ENCODE measurements at places on chromosomes 3 and 15. TPM values are rescaled to one million over a fixed set of nuclear protein-coding genes. Genes with fewer than 3 reads are reported as not detected.

DNA sequence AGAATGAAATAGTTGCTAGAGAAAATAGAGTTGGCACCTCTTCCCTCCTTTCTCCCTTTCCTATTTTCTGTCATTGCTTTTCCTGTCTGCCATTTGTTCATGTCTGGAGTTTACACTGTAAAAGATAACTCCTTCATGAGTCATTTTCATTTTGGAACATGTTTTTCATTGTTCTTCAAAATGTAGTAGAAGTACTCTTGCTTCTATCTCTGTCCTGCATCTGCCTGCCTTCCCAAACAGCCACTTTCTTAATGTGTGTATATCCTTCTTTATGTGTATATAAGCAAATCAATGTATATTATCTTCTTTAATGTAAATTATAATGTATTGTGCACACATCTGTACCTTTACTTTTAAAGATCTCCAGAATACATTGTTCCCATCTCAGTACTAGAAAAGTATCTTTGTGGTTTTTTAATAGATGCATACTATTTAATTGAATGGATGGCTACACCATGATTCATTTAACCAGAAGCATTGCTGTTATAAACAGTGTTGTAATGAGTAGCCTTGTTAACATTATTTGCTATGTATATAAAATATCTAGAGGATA lies 41.1 kb downstream of the TSC22D2 start:
- H3K36me3 ChIP-seq = peaks cover 3% of the 10 kb centered on the region
- DNase-seq = no peak
- peak overlapping the region; percentile 68 for H3K27ac ChIP-seq
- H3K27me3 ChIP-seq = no peaks in the 10 kb centered on the region

GRCh38 chr3:71102111-71102983 lies 481.2 kb downstream of the FOXP1 start:
- H3K27ac ChIP-seq = no peak overlapping the region
- no peaks in the 10 kb centered on the region for H3K27me3 ChIP-seq
- DNase-seq = no peak
- peaks cover 36% of the 10 kb centered on the region for H3K4me1 ChIP-seq
- H3K4me3 ChIP-seq = no peak overlapping the region
- H3K36me3 ChIP-seq = peaks cover 8% of the 10 kb centered on the region

DNA sequence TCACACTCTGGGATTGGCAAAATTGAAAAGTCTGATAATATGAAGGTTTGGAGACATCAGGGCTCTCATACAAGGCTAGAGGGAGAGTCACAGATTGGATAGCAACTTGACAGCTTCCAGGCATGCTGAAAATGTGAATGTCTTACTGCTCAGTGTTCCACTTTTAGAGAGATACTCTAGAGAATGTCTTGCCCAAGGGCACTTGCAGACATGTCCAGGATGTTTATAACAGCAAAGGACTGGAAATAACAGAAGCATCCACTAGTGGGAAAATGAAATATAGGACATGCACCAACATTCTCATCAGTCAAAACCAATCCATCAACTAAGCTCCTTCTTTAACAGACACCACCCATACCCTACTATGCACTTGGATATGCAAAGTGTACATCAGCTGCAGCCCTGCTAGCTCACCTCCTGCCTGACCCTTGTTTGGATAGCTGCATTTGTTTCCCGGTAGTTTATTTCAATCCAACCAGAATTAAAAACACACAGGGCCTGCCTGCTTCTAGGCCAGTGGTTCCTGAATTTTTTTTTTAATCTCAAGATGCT lies 101.6 kb upstream of the ARHGEF3 start:
- no peaks in the 10 kb centered on the region for H3K27me3 ChIP-seq
- no peak overlapping the region for H3K27ac ChIP-seq
- no peaks in the 10 kb centered on the region for H3K4me1 ChIP-seq

GRCh38 chr15:81108427-81108826 lies 25.6 kb upstream of the CFAP161 start:
- H3K36me3 ChIP-seq = no peaks in the 10 kb centered on the region
- H3K27ac ChIP-seq = no peak overlapping the region
- no peak for DNase-seq
- H3K4me1 ChIP-seq = peaks cover 5% of the 10 kb centered on the region
- H3K27me3 ChIP-seq = peaks cover 49% of the 10 kb centered on the region

DNA sequence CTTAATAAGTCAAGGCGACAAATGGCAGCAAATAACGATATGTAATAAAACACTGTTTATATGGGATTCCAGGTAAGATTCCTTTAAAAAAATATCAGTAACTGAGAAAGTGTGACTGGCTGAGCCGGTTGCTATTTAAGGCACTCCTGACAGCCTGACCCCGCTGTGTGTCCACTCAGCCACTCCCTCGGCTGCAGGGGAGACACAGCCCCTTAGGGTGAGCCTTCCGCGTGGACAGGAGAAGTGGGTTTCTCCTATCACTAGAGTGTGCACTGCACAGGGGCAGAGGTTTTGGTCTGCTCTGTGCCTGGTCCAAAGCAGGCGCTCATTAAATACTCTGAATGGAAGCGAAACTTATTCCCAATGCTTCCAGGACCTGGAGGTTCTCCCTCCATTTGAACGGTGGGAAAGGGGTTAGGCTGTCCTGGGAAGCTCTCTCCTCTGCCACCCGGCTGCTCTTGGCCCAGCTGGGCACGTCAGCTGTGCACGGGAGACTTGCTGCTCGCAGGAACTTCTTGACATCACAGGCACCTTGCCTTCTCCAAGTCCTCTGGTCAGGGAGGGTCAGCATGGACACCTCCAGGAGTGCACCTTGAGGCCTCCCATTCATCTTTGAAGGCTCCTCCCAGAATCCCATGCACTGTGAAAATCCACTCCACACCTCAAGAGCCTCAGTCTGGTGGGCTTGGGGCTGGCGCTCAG lies 43.3 kb upstream of the SLCO2A1 start:
- H3K27me3 ChIP-seq = peaks cover 4% of the 10 kb centered on the region
- H3K4me1 ChIP-seq = no peaks in the 10 kb centered on the region
- H3K36me3 ChIP-seq = no peaks in the 10 kb centered on the region
- H3K4me3 ChIP-seq = no peak overlapping the region

GRCh38 chr3:9749645-9750555 lies at the start of gene OGG1:
OGG1 (plus strand) TSS chr3:9749952; CDS start chr3:9750287, 335 bp downstream.
- H3K4me1 ChIP-seq = peaks cover 15% of the 10 kb centered on the region
- peak within 1 kb of the TSS; percentile 96 for H3K4me3 ChIP-seq
- peak within 1 kb of the TSS; percentile 98 for H3K27ac ChIP-seq
- peaks cover 13% of the 10 kb centered on the region for H3K36me3 ChIP-seq

- H3K27me3 ChIP-seq = peaks cover 23% of the 10 kb centered on the region
- H3K36me3 ChIP-seq = no peaks in the 10 kb centered on the region
- H3K4me1 ChIP-seq = no peaks in the 10 kb centered on the region
- no peak for DNase-seq
- H3K27ac ChIP-seq = no peak overlapping the region
These were observed 110.7 kb upstream of the TMCO5A start for GRCh38 chr15:37823601-37824275.

GRCh38 chr3:30503446-30503845 lies 103.0 kb upstream of the TGFBR2 start:
- H3K36me3 ChIP-seq = no peaks in the 10 kb centered on the region
- DNase-seq = no peak

DNA sequence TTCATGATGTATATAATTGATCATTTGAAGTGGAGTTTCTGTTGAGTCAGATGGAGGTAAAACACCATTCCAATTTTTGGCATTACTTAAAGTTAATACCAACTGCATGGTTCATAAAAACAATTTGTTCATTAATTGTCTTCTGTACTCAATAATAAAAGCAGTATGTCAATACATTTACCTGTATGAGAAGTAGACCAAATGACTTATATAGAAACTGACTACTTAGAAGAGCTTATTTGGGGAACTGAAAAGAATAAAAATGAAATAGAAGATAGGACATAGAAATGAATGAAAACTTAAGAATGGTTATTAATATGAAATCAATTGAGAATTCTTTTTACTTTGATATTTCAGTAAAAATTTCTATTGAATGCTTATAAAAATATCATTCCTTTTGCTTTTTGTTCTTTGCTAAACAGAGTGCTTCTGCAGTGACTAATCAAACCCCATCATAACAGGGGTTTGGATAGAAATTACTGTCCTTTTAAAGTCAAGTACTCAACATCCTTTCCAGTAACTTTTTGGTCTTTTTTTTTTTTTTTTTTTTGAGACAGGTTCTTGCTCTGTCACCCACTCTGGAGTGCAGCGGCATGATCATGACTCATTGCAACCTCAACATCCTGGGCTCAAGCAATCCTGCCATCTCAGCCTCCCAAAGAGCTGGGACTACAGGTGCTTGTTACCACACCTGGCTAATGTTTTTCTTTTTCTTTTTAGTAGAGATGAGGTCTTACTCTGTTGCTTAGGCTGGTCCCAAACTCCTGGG lies 6.5 kb upstream of the CRYBG3 start:
- H3K4me3 ChIP-seq = no peak overlapping the region
- H3K27ac ChIP-seq = no peak overlapping the region
- no peaks in the 10 kb centered on the region for H3K4me1 ChIP-seq
- no peaks in the 10 kb centered on the region for H3K36me3 ChIP-seq
- DNase-seq = no peak

DNA sequence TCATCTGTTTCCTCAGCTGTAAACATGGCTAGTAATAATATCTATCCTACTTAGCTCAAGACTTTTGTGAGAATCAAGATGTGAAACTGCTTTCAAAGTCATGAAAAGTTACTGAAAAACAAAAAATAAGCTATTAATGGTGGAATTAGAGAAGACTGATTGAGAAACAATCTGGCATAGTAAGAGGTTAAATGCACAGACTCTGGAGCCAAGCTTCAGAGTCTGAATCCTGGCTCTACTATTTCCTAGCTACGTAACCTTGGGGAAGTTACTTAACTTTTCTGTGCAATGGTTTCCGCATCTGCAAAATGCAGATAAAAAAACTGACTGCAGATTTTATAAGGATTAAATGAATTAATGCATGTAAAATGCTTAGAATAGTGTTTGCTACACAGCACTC lies 28.8 kb downstream of the LRRFIP2 start:
- H3K4me1 ChIP-seq = peaks cover 10% of the 10 kb centered on the region
- H3K27ac ChIP-seq = no peak overlapping the region
- H3K4me3 ChIP-seq = no peak overlapping the region
- H3K27me3 ChIP-seq = no peaks in the 10 kb centered on the region
- H3K36me3 ChIP-seq = peaks cover 25% of the 10 kb centered on the region

- H3K4me3 ChIP-seq = no peak overlapping the region
- peaks cover 5% of the 10 kb centered on the region for H3K27me3 ChIP-seq
- H3K36me3 ChIP-seq = no peaks in the 10 kb centered on the region
- no peak for DNase-seq
These were observed 23.8 kb upstream of the ZNF148 start for GRCh38 chr3:125398952-125399351.

DNA sequence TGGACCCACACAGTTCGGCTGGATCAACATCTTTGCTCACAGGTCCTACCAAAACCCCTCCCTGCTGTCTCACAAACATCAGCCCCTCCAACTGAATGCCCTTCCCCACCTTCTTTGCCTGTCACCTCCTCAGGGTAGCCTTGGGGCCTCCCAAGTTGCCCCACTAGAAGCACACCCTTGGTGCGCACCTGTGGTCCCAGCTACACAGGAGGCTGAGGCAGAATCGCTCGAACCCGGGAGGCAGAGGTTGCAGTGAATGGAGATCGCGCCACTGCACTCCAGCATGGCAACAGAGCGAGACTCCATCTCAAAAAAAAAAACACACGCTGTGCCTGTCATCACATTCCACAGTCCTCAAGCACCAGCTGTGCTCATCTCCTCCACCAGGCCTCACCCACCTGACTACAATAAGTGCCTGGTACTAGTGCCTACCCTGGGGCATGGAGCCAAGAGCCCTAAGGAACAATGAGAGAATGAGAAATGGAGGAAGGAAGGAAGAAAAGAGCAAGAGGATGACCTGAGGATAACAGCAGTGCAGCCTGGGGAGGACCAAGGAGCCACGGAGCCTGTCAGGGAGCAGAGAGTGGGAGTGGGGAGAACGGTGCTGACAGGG lies 26.0 kb downstream of the RPN1 start:
- H3K27ac ChIP-seq = no peak overlapping the region
- DNase-seq = no peak
- H3K4me1 ChIP-seq = no peaks in the 10 kb centered on the region
- H3K36me3 ChIP-seq = peaks cover 39% of the 10 kb centered on the region
- H3K27me3 ChIP-seq = no peaks in the 10 kb centered on the region

DNA sequence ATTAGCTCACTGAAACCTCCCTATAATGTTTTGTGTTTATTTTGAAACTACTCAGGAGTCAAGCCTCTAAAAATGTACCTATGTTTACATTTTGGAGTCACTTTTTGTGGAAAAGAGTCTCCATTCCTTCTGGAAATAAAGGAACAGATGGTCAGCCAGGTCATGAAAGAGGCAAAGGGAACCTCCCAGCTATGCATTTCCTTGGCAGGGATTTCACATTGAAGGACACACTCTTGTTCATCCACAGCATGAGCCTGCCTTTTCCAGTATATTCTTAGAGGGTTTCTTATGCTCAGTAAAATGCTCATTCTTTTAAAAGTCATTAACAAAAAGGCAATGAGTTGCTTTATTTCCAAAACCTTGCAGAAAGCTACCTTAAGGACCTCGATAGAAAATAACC lies 20.8 kb downstream of the STAC start:
- DNase-seq = no peak
- H3K36me3 ChIP-seq = no peaks in the 10 kb centered on the region

DNA sequence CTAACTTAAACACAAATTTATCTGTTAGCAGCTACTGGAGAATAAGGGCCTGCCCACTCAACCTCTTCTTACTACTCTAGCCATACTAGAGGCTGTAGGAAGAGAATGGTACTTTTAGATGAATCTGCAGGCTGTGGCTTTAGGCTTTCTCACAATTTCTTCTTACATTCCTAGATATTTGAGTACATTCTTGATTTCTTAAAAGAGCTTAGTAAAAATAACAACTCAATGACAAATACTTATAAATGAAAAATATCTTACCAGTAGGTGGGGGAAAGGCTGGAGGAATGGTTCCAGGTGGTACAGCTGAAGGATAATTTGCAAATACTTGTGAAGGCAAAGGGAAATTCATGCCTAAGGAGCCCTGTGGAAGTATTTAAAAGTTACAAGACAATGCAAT lies 92.9 kb upstream of the GK5 start:
- no peak for DNase-seq
- H3K36me3 ChIP-seq = peaks cover 48% of the 10 kb centered on the region
- H3K4me3 ChIP-seq = no peak overlapping the region
- no peaks in the 10 kb centered on the region for H3K27me3 ChIP-seq
- peaks cover 1% of the 10 kb centered on the region for H3K4me1 ChIP-seq

DNA sequence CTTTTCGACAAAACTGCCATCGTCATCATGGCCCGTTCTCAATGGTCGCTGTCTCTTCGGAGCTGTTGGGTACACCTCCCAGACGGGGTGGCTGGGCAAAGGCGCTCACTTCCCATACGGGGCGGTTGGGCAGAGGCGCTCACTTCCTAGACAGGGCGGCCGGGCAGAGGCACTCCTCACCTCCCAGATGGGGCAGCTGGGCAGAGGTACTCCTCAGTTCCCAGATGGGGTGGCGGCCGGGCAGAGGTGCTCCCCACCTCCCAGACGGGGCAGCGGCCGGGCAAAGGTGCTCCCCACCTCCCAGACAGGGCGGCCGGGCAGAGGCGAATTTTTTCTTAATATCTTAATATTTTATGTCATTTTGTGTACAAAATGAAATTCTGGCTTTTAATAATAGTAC lies 44.5 kb downstream of the PARP14 start:
- H3K4me3 ChIP-seq = no peak overlapping the region
- no peak overlapping the region for H3K27ac ChIP-seq
- H3K27me3 ChIP-seq = no peaks in the 10 kb centered on the region

Gene CISH
- total RNA-seq = 4.9 TPM

Gene ALG1L2
- 3.5 TPM for total RNA-seq

Gene C15orf62
- 1.8 TPM for total RNA-seq

Gene TTLL13
- total RNA-seq = 0.69 TPM

Gene UCN2
- total RNA-seq = 1.2 TPM

Gene ITIH4
- 9.7 TPM for total RNA-seq

Gene CD80
- 0.20 TPM for total RNA-seq

Gene LTK
- 0.55 TPM for total RNA-seq

Gene CFAP91
- 75.0 TPM for total RNA-seq

All from progenitor cell of endocrine pancreas (in vitro differentiated cells).